ENCODE measurements at places on chromosomes 6 and 20.

DNA sequence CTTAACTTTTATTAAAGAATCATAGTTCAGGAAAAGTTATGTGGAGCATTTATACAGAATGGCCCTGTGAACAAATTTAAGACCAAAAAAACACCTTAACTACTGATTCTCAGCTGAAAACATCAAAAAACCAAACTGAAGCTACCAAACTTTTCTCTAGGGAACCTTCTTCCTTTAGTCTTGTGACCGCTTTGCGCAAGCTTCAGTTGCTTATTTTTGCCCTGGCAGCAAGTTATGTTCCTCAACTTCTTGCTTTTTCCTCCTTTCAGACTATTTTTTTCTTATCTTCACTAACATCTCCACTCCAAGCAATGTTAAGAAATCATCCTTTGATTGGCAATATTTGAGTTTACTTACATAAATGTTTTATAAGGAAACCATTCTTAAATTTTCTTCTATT is 100.1 kb downstream of the MYB start:
- no peak for DNase-seq

DNA sequence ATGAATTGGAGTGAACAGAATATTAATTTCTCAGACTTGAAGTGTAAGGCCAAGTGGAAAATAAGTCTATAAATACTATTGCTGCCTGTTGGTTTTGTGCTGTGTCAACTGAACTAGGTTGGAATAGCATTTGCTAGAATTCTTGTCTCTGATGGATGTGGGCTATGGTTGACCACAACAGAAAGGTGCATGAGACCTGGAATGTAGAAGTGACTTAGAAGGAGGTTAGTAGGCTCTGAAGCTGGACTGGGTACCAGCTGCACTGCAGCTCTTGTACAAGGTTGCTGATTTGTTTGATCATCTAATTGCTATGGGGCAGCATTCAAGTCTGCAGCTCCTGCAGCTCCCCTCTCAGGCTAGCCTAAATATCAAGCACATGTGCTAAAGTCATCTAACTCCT is 479.0 kb upstream of the NRSN1 start:
- no peak for DNase-seq

GRCh38 chr6:150276168-150276936 is 92.5 kb upstream of the IYD start:
- no peak for DNase-seq

- no peak for DNase-seq
Measured at GRCh38 chr6:153644000-153644399, 395.0 kb upstream of the OPRM1 start.

DNA sequence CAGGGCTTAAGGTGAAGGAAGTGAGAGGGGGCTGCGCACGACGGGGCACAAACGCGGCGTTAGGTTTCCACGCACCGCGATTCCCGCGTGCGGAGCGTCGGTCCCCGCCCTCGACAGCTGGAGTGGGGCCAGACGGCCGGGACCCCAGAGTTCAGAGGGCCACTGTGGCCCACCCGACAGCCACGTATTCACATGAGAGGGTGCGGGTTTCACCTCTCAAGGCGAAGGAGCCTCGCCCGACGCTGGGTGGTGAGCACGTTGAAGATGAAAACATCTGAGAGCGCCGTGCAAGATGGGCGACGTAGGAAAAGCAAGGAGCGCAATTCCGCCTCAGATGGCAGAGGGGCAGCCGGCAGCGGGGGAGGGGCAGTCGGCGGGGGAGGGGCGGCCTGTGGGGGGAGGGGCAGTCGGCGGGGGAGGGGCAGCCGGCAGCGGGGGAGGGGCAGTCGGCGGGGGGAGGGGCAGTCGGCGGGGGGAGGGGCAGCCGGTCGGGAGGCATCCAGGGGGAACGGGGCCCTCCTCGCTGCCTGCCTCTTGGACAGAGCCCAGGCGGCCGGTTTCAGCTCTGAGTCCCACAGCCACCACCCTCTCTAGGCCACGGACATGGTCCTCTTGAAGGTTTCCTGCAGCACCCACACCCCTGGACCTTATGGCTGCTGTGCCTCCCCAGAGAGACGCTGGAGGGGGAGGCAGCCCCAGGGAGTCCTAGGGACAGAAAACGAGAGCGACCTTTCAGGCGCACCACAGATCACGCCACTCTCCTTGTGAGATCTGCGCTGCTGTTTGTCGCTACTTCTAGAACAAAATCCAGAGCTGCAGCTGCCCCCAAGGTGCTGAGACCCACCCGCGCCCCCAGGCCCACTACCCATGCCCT is 113.7 kb downstream of the DLL1 start:
- DNase-seq: no peak

DNA sequence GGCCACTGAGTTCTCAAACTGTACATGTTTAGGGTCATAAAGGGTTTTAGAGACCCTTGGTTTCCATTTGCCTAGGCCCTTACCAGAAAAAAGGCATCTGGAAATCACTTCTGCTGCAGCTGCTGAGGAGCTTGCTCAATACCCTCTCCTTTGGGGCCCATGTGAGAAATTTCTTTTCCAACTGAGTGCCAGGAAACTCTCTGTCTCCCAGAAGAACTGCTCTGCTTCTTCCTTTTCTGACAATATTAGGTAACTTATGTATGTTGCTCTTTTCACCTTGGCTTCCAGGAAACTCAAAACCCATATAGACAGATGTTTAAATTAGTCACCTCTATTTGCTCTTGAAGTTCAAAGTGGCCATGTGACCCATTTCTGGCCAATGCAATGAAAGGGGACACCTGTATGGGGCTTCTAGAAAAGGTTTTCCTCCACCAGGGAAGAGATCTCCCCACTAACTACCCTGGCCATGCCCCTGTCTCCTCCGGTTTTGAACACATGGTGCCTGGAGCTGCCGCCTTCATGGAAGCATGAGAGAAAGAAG is 121.6 kb downstream of the PREX1 start:
- no peak for DNase-seq

- no peak for DNase-seq
Measured at GRCh38 chr6:166483573-166484250, 101.0 kb upstream of the MPC1 start.

DNA sequence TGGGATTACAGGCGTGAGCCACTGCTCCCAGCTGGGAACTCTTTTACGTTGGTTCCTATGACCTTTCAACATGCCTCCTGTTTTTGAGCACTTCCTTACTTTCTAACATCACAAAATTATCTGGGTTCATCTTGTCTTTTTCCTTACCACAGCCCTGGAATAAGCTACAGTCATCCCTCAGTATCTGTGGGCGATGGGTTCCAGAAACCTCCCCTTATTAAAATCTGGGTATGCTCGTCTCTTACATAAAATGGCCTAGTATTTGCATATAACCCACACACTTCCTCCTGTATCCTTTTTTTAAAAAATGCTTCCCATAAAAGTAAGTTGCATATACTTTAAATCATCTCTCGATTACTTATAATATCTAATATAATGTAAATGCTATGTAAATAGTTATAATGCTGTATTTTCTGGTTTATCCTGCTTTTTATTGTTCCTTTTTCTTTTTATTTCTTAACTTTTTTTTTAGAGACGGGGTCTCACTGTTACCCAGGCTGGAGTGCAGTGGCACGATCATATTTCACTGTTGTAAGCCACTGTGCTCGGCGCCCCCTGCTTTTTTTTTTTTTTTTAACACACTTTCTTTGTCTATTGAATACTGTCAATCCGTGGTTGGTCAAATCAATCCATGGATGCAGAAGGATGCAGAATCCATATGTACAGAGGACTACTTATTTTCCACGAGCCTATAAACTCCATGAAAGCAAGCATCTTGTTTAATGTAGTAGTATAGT is 9.2 kb downstream of the RPF2 start:
- no peak for DNase-seq

DNA sequence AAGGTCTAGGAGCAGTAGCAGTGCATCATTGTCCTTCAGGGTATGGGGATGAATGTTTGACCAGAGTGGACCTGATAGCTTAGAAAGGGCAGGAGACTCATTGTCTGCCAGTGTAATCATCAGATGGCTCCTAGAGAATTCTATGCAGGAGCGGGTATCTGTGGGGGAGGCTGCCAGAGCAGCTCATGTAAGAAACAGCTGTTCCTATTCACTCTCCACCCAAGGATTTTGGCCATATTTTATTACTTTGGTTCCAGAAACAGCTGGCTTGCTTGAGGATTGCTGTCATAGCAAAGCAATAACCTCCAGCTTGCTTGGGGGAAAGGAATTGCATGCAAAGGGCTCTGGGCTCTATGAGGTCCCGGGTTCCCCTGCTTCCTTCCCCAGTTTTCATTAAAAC is 44.1 kb downstream of the RALY start:
- no peak for DNase-seq

DNA sequence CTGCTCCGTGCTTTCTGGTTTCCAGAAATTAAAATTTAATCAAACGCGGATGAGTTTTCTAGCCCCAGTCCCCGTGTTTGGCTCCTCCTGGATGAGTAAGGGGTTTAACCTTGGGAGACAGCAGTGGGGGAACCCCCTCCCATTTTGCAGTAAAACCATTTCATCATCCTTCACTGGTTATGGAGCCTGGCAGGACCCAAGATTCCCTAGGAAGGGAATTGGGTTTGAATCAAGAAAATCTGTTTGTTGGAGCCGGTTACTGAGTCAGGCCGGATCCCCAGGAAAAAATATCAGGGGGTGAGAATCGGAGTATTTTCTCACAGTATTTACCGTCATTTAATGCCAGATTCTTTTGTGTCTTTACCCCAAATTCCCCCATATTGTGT is 754 bp downstream of the YWHAB start:
- DNase-seq: no peak

DNA sequence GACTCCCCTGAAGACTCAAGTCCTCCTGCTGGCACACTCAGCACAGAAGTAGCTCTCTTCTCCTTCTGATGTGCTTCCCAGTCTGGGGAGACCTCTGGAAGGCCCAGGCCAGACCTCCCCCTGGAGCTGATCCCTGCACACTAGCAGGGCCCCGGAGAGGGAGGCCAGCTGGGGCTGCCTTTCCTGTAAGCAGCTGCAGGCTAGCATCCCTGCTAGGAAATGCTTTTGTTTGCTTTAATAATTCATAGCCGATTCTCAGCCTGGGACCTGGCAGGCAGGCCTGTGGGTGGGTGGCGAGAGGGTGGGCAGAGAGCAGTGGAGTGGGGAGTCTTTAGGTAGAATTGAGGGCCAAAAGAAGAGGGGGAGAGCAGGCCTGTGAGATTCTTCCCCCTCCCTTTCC is 5.2 kb downstream of the EBF4 start:
- DNase-seq: no peak

GRCh38 chr20:63915471-63915870 is 20.5 kb downstream of the DNAJC5 start:
- peak; percentile 14 for DNase-seq

DNA sequence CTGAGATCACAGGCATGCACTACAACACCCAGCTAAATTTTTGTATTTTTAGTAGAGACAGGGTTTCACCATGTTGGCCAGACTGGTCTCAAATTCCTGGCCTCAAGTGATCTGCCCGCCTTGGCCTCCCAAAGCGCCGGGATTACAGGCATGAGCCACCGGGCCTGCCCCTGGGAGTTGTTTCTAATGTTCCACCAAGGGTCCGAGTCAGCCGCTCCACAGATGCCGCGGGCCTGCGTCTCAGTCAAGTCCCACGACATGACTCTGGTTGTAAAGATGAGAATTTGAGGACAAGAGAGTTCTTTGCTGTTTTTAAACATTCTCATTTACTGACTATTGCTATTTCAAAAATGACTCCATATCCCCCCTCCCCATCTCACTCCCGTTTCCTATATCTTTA is 30.8 kb downstream of the BNIP5 start:
- no peak for DNase-seq

GRCh38 chr20:63553933-63554290 is at the start of gene FNDC11:
FNDC11 (plus strand) TSS chr20:63554159; CDS start chr20:63555664, 1,505 bp downstream.
- DNase-seq: no peak

DNA sequence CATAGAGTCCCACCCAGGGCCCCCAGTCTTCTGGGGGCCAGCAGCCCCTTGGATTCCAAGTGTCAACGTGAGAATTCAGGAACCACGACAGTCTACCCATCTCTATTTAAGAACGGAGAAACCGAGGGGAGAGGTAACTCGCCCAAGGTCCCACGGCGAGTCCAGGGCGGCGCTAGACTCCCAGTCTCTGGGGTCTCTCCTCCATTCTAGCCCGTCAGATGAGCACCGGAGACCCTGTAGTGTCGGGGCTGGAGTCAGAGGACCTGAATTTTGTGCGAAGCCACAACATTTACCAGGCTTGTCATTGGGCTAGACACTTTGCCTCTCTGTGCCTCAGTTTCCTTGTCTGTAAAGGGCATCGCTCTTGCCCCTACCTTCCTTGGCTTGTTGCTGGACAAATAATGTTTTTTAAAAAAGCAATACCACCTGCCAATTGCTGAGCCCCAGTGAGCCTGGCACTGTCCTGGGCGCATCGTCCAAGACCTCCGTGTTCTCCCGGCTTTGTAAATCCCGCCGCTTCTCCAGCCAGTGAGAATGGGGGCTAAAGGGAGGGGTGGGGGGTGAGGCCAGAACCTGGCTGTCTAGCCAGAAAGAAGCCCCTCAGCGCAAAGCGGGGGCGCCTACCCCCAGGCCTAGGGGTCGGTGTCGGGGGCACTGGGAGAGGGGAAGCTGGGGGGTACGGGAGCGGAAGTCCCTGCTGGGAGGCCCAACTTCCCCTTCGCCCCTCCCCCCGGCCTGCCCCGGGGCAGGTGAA is 91.7 kb downstream of the NCR2 start:
- no peak for DNase-seq

DNA sequence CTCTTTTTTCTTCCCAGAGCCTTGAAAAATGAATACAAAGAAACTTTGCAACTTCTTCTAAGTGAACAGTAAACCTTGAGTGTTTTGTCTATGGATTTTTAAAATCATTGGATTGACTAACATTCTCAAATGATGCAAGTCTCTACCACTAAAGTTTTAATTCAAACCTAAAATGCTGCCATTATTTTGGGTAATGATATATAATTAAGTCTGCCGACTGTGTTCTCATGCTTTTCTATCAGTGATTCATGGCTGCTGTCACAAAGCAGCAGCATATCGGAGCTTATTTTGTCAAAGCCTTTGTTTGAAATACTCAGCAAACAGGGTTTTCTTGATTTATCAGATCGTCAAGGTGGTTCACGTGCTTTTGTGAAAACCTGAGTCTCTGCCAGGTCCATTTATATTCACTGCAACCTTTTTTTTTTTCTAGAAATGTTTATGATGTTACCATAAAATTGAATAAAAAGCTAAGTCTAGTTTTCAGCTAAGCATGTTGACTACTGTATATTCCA is 96.3 kb downstream of the GJA1 start:
- DNase-seq: no peak

DNA sequence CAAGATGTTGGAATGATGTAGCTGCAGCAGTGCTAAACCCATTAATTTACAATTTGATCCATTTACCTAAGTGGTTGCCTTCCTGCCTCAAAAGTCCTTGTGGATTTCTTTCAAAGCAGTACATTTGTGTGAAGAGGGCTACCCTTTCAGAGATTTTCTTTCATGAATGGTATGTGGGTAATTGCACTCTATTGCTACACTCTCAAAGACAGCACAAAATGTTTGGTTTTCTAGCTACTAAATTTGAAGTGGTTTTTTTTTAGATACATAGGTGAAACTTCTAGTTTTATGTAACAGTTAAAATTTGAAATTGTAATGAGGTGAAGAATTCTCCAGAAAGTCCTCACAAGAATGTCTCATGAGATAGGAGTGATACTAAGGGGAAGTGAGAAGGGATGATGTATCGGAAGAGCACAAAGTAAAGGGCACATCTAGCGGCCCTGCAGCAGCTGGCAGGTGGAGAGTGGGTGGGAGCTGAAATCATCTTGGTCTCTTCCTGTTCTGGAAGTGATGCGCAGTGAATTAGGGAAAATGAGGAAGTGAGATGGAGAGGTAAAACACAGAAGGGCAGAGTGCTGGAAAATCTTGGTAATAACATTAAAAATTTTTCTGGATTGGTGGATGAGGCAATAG is 236.8 kb upstream of the MAN1A1 start:
- no peak for DNase-seq

GRCh38 chr6:160379466-160379865 is 31.3 kb downstream of the SLC22A3 start:
- DNase-seq: no peak
